ENCODE measurements at places on chromosomes 6 and 20.

DNA sequence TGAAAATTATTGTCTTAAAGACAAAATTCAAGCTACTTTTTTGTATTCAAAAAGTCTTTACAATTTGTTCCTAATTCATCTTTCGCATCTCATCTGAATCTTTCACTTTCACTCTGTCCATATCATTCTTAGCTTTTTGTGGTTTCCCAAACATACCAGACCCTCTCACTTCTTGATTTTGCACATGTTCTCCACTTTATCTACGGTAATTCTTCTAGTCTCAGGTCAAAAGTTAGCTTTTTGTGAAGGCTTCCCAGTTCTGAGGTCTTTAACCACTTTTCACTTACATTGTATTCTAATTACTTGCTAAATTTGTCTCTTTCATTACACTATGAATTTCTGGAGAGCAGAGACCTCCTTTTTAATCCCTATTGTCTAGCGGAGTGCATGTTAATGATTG is 34.6 kb upstream of the EPHA7 start:
- DNase-seq: no peak

DNA sequence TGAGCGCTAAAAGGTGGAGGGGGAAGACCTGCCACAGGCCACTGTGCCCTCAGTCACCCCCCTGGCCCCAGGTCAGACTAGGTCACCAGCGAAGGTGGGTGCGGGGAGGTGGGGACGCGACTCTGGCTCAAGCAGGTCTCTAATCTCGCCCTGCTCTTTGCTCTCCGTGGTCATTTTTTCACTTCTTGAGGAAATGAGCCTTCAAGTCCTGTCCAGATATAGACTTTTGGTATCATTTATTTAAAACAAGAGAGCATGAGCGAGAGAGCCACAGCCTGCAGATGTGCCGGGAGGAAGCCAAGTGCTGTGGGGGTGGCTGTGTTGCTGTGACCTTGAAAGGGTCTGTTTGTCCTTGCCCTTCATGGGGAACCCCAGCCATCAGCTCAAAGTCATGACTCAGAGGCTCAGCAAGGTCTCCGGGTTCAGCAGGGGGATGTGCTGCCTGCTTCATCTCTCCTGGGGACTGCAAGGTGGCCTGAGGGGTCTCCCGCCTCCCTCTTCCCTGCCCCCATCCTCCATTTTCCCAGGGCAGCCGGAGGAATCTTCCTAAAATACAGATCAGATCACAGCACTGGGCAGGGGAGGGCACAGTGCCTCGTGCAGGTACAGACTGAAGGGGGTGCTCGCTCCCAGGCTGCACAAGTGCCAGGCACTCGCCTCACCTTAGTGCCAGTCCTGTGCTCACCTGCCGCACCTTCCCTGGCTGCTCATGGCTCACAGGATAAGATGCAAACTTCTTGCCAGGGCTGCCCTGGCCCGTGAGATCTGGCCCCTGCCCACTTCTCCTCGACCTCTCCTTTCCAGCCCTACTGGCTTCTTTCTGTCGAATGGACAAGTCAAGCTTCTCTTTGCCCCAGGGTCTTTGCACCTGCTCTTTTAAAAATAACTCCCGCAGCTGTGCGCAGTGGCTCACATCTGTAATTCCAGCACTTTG is 26.5 kb downstream of the SULF2 start:
- no peak for DNase-seq

- DNase-seq: no peak
Observed at GRCh38 chr6:33497157-33497556, 42.8 kb downstream of the ZBTB9 start.

- no peak for DNase-seq
Observed at GRCh38 chr20:2956480-2956879, 83.2 kb downstream of the PTPRA start.

- no peak for DNase-seq
Observed at GRCh38 chr6:122872311-122872710, 83.3 kb downstream of the SMPDL3A start.

DNA sequence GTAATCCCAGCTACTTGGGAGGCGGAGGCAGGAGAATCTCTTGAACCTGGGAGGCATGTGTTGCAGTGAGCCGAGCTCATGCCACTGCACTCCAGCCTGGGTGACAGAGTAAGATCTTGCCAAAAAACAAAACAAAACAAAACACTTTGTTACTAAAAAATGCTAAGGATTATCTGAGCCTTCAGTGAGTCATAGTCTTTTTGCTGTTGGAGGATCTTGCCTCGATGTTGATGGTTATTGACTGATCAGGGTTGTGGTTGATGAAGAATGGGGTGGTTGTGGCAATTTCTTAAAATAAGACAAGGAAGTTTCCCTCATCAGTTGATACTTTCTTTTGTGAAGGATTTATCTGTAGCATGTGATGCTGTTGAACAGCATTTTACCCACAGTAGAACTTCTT is 196.8 kb upstream of the HDDC2 start:
- DNase-seq: no peak

- DNase-seq: no peak
Observed at GRCh38 chr20:59775687-59776055, 157.8 kb downstream of the SYCP2 start.

- DNase-seq: no peak
Observed at GRCh38 chr20:10603971-10604864, 69.6 kb downstream of the JAG1 start.

GRCh38 chr6:47455533-47456209 is 21.9 kb upstream of the CD2AP start:
- no peak for DNase-seq

GRCh38 chr6:34278833-34279232 is 30.0 kb upstream of the SMIM29 start:
- DNase-seq: no peak

DNA sequence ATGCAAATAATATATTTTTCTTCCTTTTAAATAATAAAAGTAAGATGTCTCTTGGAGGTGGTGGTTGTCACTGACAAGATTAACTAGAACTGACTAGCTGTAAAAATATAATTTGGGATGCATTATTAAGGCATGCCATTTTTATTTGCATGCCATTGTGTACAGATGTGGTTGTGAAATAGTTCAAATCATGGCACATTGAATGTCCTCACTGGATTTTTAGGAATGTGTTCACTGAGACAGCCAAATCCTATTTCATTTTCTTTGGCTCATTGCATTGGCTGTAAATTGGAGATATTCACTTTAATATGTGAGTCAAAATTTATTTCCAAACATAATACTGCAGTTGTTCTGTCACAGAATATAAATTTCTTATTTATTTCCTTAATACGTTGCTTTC is 62.3 kb downstream of the ESR1 start:
- DNase-seq: no peak

DNA sequence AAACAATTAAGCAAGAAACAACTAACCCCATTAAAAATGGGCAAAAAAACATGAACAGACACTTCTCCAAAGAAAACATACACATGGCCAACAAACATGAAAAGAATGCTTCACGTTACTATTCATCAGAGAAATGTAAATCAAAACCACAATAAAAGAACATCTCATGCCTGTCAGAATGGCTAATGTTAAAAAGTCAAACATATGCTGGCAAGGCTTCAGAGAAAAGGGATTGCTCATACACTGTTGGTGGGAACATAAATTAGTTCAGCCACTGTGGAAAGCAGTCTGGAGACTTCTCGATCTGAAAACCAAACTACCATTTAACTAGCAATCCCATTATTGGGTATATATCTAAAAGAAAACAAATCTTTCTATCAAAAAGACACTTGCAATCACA is 217.5 kb downstream of the TINAG start:
- no peak for DNase-seq

DNA sequence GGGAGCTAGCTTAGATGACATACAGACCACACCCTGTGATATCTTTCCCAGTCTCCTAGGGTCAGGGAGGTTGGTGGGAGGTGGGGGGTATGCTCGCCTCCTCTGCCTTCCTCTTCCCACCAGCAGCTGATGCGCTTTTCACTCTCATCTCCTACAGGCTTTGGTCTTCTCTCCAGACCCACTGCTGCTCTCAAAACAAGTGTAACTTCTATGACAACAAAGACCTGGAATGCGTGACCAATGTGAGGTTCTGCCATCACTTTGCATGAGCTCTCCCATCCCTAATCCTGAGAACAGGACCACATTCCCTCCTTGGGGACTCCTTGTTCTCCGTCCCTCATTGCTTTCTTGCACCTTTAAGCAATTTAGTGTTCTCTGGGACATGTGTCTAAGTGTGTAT is 2.7 kb downstream of the CTSA start:
- no peak for DNase-seq

DNA sequence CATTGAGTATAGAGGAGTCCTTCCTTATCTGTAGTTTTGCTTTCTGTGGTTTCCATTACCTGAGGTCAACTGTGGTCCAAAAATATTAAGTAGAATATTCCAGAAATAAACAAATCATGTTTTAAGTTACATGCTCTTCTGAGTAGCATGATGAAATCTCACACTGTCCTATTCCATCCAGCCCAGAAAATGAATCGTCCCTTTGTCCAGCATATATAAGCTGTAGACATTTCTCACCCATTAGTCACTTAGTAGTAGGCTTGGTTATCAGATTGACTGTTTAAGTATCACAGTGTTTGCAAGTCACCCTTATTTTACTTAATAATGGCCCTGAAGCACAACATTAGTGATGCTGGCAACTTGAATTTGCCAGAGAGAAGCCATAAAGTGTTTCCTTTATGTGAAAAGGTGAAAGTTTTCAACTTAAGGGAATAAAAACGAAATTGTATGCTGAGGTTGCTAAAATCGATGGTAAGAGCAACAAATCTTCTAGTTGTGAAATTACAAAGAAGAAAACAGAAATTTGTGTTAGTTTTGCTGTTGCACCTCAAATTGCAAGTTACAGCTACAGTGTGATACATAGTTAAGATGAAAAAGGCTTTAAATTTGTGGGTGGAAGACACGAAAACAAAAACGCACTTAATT is 198.6 kb upstream of the SIM1 start:
- no peak for DNase-seq

DNA sequence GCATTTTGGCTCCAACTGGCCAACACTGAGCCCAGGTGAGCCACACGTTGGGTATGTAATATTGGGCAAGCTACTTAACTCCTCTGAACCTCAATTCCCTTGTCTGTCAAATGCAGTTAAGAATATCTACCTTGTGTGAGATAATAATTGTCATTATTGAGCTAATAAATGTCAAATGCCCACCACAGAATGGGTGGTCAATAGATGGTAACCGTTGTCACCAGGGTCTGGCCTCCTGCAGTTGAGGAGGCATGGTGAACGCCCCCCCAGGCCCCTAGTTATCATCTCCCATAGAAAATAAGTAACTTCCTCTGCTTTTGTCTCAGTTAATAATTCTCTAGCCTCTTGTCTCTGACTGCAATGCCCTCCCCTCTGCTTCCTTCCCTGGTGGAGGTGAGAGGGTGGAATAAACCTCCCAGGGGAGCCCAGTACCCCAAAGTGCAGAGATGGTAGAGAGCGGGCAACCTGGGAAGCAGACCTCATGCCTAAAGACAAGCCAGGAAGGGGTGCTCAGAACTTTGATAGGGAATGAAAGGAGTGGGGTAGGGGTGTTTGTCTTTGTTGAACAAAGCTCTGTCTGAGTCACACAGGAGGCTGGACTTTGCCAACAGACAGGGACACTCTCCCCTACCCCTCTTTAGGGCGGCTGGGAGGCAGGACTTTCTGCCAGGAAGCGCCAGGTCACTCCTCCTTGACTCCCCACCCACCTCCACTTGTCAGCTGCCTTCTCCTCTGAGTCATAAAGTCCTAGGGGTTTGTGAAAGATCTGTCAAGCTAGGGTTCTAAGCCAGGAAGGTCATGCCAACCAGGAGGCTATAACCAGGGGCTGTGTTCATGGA is 1.3 kb upstream of the UNC5CL start:
- no peak for DNase-seq

DNA sequence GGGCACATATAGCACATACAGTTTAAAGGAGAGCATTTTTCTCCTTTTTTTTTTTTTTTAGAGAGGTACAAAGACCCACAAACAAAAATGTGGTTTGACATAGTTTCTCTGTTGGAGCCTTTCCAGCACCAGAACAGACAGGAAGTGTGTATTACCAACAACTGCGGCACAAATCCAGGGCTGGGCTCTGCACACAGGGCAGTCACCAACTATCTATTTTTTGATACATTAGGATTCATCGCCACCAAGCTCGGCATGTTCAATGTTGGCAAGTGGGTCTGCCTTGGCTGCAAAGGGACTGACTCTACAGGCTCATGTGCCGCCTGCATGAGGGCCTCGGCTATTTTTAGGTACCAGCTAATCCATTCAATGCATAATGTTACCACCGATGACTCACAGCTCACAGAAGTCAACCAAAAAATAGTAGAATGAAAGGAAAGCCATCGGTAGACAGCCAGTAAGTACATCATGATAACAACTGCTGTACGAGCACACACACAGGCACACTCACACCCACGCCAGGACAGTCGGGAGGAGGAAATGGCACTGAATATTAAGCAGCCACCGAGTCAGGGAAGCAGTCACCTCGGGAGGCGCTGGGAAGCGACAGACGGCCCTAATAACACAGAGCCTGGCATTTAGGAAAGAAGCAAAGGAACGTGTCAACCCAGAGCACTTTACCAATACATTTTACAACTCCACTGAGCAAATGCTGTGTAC is 81.6 kb downstream of the GMPR start:
- DNase-seq: peak; percentile 52

DNA sequence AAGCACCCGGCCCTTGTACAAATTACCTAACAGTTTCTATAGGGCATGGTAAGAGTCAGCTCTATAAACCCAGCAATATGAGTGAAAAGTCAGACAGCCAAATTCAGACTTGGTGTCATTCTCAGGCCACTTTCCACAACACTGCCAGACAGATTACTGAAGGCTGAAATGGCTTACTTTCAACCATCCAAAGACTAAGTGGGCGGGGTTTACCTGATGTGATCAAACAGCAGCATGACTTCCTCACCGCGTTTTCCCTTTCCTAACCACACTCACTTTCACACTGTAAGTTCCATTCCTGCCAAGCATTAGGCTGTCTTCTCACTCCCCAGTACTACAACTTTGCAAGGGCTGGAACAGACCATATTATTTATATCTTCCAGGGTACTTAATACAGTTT is 85.9 kb downstream of the SMLR1 start:
- DNase-seq: peak; percentile 36

DNA sequence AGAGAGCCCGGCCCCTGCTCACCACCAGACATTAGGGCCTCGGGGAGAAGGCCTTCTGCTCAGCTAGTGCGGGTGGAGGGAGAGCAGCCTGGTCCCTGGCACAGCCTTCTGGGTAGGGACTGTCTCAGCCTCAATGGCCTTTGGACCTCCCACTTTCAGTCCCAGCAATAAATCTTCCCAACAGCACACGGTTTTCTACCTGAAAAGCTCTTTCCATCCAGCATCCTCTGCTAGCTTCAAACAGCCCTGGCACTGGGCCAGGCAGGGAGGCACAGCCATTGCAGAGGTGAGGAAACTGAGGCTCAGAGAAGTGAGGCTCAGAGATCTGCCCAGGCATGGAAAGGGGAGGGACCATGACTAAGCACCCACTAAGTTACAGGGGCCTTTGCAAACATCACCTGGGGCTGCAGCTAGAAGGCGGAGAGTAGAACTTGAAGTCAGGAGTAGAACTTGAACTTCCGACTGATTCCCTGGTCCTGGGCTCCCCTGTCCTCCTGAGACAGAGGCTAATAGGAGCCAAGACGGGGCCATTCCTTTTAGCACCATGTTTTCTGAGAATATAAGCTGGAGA is 43.9 kb upstream of the NOL4L start:
- DNase-seq: no peak

Data from B cell (primary cell).